ENCODE measurements at places on chromosomes 7 and 10. TPM values are rescaled to one million over a fixed set of nuclear protein-coding genes. Genes with fewer than 3 reads are reported as not detected.

- DNase-seq: no peak
Measured at GRCh38 chr10:72389716-72390115, 35.0 kb upstream of the DNAJB12 start.

GRCh38 chr10:112448888-112449287 is 1.9 kb downstream of the VTI1A start:
- DNase-seq: no peak

DNA sequence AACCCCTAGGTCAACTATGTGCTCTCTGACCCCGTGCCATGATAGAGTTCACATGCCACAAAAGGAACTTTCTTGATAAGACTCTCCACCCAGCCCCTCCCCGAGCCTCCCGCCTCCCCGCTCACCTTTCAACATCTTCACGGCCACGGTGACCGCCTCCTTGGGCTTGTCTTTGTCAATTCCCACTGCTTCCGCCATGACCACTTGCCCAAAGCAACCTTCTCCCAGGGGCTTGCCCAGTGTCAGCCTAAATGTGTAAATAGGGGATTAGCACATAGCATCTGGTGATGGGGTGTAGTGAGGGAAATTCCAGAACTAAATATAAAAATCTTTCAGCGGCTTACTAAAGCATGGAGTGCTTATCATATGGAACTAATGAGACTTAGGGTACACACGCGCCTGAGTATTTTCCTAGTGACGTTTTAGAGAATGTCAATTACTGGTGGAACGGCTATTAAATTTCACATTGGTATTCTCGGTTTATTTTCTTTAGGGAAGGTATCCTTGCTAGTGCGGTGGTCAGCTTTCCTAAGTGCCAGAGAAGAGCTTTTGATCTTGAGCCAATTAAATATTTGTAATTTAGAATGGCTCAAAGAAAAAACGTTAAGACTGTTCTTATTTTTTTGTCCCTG is 97.4 kb downstream of the FGFR2 start:
- DNase-seq: peak; percentile 81

GRCh38 chr7:130662426-130662825 is 6.1 kb downstream of the COPG2 start:
- no peak for DNase-seq

DNA sequence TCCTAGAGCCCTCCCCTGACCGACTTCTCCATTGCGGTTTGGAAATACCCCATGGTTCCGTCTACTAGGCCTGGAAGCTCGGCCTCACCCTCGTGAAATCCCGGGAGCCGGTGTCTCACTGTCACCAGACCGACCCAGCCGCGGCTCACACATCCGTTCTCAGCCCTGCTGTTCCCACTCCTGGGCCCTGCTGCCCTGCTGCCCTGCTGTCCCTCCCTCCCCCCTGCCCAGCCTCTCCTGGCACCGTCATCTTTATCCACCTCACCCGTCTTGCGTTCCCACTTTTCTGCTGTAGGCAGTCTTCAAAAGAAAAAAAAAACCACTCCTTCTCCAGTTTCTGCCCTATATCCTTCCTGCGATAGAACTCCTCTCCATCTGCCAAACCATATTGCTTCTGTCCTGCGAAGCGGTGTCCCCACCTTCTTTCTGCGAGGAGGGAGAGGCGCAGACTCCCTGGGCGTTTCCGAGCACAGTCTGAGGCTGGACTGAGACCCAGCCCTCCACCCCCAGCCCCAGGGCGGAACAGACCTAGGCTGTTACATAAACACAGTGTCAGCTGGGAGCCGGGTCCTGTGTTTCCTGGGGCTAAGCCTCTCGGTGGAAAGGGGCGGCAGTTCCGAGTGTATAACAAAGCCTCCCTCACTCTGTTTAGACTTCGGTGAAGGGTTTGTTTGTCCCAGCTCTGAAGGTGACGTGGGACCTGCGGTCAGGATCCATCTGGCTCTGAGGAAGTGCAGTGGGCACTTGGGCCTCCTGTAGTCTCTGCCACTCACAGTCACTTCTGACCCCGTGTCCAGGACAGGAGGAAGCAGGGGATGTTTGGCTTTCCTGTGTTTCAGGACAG is 2.8 kb downstream of the AGAP3 start:
- DNase-seq: peak; percentile 43

DNA sequence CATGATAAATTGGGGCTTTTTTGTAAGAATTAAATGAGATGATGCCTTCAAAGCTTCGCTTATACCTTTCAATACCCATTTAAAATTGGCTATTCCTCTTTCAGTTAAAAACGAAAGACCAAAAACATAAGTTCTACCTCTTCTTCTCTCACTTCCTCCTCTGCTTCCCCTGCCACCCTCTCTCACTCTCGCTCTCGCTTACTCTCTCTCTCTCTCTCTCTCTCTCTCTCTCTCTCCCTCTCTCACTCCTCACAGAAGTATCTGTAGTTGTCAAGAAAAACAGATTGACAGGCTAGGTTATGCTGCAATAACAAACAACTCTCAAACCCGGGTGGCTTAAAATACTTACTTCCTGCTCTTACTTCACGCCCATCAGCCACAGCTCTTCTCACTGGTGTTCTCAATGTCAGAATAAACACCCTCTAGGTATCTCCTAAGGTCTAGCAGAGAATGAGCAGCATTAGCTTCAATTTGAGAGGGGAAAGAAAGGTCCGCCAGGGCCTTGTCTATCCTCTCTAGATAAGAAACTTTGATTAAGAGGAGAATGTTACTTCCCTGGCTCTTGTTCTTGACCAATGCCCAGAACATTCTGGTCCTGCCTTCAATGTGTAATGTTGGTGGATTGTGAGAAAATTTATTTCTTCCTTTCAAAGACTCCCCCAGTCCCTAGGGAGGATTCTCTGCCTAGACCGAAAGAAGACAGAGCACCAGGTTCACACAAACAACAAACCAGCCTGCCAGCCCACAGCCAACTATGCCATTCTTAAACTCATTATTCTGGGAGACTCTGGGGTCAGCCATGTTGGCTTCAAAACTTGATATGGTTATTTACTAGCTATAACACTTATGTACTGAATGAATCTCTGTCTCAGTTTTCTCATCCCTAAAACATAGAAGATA is 1028.7 kb downstream of the XPNPEP1 start:
- no peak for DNase-seq

GRCh38 chr10:34834274-34834673 is 19.2 kb upstream of the PARD3 start:
- DNase-seq: no peak

DNA sequence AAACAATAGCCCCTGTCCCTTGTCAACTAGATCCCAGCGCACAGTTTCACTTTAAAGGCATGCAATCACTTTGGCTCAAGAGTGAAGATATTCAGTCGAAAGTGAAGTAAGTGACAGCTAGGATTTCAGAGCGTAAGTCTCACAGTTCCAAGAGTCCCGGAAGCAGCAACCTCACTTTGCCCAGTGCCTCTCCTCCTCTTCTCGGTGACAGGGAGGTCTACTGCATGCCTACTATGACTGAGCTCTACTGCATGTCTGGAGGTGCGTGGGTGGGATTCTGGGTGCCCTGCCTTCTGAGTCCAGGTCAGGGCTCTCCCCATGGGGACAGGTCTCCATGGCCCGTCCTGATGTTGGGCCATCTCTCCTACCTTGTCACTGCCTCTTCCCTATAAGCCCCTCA is 17.0 kb downstream of the PRKCQ start:
- no peak for DNase-seq

DNA sequence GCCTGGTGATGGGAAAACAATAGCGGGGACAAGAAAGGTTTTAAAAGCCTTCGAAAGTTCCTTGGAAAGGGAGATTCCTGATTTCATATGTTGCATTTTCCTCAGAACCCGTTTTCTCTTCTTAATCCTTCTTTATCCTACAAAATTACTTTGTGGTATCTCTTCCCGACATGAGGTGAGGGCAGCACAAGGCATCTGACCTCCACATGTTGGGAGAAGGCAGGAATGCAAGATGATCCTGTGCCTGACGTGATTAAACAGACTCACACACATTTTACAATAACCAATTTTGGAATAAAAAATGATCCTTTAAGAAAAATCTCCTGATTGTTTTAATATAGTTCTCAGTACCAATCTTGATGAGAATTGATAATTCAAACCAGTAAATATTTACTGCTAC is 153.3 kb upstream of the MKLN1 start:
- no peak for DNase-seq

GRCh38 chr7:49866076-49866735 is 92.8 kb downstream of the VWC2 start:
- DNase-seq: no peak

DNA sequence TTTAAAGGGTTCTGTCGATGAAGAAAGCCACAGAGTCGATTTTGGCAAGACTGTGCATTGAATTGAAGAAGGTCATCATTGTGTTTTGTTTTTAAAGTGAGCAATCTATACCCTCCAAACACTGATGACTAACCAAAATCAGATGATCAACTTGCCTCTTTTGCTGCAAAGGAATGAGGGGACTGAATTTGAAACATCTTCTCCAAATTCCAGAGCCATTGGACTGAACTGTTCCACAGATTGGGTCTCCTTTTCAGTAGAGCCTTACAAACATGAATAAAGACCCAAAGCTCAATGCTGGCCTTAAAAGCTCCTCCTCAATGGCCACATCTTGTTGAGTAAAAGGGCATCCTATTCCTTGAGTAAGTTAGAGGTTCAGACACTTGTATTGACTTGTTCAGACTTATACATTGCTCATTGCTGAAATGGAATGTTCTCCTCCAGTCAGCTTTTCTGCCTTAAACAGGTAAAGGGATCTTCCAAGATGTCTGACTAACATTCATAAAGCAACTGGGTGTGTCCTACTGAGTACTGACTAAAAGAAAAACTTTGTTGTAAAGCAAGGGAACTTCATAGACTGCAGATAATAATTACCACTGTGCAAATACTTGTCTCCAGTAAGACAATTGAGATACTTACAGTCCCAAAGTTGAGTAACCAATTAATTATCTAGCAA is 630.6 kb downstream of the KCNMA1 start:
- DNase-seq: no peak

DNA sequence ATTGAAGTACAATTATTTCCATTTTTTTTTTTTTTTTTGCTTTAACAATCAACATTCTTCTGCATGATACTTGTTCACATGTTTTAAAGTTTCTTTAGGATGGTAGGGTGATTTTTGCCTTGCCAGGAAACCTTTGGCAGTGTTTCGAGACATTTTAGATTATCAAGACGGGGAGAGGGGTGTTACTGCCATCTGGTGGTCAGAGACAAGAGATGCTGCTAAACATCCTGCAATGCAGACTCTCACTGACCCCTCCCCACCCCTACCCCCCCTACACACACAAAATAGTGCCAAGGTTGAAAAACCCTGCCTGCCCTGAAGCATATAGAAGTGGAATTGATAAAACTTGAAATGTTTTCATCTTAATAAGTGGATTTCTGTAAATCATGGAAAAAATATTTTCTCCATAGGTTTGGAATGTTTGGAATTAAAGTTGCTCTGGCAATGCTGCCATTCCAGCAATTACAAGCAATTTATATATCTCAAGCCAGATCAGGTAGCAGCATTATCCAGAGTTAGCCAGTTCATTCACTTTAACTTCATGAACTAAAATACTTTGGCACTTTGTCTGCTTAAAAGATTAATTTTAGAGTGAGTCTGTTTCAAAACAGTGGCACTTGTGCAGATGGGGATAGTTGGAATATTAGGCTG is 62.1 kb downstream of the SDHAF3 start:
- DNase-seq: peak; percentile 57

DNA sequence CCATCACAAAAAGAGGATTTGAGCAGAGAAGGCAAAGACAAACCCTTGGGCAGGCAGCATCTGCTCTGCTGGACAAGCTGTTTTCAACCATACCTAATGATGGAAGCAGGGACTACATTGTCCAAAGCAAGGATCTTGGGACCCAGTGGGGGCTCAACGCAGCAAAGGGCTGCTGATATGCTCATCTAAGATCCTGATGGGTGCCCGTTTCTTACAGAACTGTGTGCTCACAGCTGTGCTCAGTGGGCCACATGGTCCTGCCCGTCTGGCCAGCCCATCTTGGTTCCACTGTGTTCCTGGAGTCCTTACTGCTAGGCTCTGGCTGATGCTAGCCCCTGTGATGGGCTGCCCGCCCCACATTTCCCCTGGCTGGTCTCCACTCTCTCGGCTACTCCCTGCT is 36.1 kb downstream of the GPRIN2 start:
- no peak for DNase-seq

DNA sequence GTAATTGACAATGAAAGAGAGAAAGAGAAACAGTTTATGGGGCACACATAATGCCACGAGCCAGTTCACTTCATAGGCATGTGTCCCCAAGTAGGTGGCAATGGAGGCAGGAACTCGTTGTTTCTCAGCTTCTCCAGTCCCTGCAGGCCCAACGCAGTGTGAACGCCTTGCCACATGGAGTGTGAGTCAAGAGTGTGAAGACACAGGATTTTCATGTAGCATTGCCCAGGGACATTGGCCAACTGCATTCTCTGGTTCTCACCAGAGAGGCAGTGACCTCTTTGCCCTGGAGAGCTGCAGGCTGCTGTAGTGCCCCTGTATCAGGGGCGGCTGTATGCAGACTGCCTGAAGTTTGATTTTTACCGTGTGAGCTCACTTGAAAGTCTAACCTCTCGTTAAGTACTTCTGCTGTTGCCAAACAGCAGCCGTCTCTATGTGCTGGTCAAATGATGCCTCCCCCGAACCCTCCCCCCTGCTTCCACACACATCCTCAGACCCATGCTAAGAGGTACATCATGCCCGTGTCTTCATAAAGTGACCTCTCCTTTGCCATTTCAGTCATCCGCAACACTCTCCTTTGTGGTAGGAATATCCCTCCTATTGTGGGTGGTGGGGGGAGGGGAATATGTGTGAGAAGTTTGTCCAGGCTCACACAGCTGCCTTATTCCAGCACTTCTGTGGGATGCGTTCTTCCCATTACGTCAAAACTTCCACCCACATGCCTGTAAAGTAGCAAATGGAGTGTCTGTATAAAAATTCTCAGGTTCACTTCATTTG is 12.7 kb downstream of the LRRC18 start:
- peak; percentile 23 for DNase-seq

DNA sequence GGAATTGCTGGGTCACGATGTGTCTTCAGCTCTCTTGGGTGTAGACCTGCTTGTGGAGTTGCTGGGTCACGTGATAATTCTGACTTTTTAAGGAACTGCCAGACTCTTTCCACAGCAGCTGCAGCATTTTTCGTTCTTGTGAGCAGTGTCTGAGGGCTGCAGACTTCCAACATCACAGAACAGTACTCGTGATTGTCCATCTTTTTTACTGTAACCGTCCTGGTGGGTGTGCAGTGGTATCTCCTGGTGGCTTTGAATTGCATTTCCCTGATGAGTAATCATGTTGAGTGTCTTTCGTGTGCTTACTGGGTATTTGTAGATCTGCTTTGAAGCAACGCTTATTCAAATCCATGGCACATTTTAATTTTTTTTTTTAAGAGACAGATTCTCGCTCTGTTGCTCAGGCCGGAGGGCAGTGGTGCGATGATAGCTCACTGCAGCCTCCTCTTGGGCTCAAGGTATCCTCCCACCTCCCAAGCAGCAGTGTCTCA is 22.7 kb downstream of the INPP5A start:
- DNase-seq: no peak

DNA sequence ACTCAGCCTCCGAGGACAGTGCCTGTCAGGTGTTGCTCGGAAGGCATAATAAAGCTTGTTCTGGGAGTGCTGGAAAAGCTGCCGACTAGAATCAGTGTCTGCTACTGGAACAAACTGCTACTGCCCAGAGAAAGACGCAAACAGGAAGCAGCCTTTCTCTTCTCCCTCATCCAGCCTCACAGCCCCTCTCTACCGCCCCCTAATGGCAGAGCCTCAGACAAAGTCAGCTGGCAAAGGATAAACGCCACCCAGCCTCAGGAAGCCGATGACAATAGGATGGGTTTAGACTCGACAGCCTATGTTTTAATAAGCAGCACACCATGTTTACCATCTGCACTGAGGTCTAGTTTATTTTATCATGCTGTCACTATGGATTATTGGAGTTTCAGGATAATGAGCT is 169.5 kb upstream of the LYZL1 start:
- DNase-seq: no peak

Gene TMEM213
- polyA plus RNA-seq: 29.3 TPM

Gene ASZ1
- not detected for polyA plus RNA-seq

Gene CALML3
- polyA plus RNA-seq: not detected
